ENCODE measurements at places on chromosomes 2 and 18.

DNA sequence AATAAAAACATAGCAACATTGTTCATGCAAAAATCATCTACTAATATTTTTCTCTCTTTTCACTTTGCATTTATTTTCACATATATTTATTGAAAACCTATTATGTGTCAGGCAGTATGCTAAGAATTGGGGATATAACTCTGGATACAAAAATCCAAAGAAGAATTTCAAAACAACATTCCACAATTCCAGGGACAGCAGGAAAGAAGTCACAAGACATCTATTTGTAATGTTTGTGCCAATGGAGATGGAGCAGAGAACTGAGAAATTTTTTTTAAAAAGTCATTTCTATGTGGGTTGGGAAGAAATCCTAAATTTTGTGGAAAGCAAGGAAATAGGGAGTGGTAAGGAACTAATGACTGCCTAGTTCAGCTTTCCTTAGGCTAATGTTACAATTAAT, 128.6 kb upstream of the TLK1 start:
- H3K36me3 ChIP-seq: no peaks in the 10 kb centered on the region
- H3K27ac ChIP-seq: no peak overlapping the region
- no peak for DNase-seq
- no peak overlapping the region for H3K4me3 ChIP-seq
- no peaks in the 10 kb centered on the region for H3K27me3 ChIP-seq
- peaks cover 20% of the 10 kb centered on the region for H3K4me1 ChIP-seq

- no peaks in the 10 kb centered on the region for H3K27me3 ChIP-seq
- peaks cover 4% of the 10 kb centered on the region for H3K4me1 ChIP-seq
- H3K36me3 ChIP-seq: no peaks in the 10 kb centered on the region
- no peak overlapping the region for H3K4me3 ChIP-seq
- no peak overlapping the region for H3K27ac ChIP-seq
Observed at GRCh38 chr18:59488899-59489298, 129.8 kb upstream of the LMAN1 start.

- no peak overlapping the region for H3K27ac ChIP-seq
- no peak for DNase-seq
- no peaks in the 10 kb centered on the region for H3K27me3 ChIP-seq
- H3K4me3 ChIP-seq: no peak overlapping the region
- H3K4me1 ChIP-seq: peaks cover 21% of the 10 kb centered on the region
Observed at GRCh38 chr2:37342591-37343220, 1.7 kb upstream of the QPCT start.

- H3K36me3 ChIP-seq: no peaks in the 10 kb centered on the region
- DNase-seq: peak; percentile 72
- no peak overlapping the region for H3K27ac ChIP-seq
- no peak overlapping the region for H3K4me3 ChIP-seq
Observed at GRCh38 chr2:236289766-236290462, 25.7 kb upstream of the ASB18 start.
